ENCODE measurements at places on chromosomes 7 and 10.

DNA sequence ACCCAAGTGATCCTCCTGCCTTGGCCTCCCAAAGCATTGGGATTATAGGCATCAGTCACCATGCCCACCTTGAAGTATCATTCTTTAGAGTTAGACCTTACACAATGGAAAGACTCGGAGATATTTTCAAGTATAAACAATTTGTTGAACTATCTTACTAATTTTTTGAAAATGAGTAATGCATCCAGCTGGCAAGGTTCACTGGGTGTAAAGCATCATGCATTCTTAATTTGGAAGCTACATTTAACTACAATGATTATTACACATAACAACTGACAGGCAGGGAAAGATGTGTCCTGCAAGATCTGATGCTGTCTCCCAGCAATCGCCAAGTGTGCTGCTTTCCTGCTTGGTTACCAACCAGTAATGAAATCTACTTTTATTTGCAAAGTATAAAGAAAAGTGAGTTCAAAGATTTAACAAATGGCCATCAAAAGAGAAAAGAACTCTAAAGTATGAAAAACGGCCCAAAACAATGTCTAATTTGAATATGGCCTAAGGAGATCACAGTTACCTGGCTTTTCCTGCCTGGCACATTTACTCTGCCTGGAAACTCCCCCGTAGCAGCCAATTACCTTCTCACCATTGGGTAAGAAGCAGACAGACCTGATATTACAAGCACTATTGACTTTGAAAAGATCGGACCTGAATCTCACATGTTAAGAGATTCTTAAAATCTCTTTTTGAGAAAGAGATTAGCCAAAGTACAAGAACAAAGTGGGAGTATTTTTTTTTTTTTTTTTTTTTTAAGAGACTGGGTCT is 59.3 kb upstream of the NMT2 start:
- no peak for DNase-seq

- no peak for DNase-seq
Observed at GRCh38 chr10:86871563-86872183, 85.7 kb downstream of the MMRN2 start.

- no peak for DNase-seq
Observed at GRCh38 chr10:11225935-11226334, 208.3 kb downstream of the CELF2 start.

- DNase-seq, result no peak
Observed at GRCh38 chr7:55188590-55189138, 169.8 kb downstream of the EGFR start.

DNA sequence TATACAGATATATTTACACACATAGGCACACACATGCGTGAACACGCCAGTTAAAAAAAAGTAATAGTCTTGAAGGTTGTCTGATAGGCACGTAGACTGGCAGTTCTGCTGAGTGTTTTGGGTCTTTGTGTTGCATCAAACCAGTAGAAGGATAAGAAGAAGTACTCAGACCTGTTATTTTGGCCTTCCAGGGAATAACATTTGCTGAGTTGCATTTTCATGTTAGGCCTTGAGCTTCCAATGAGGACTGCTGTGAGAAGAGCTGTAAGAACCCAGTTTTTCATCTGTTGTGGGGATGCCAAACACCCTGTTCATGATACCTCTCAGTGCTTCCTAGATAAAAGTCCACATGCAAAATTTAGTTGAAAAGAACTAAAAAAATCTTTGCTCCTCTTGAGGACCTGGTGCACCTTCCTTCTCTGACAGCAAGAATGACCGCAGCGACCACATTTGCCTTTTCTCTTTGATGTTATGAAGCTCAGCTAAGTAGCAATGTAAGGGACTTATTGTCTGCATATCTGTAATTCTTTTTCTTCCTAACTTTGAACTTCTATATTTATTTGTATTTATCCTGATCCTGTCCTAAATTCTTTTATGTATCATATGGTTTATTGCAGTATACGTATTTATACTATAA is 27.2 kb downstream of the HIPK2 start:
- DNase-seq, result no peak

GRCh38 chr10:81575036-81575435 is 300.0 kb upstream of the NRG3 start:
- DNase-seq, result no peak

- no peak for DNase-seq
Observed at GRCh38 chr10:110698782-110699201, 54.7 kb downstream of the RBM20 start.

GRCh38 chr7:131692131-131692960 is 135.9 kb upstream of the PODXL start:
- no peak for DNase-seq

Measured in effector CD8-positive, alpha-beta T cell (primary cell).